GM19239 (cell line): ENCODE measurements at places on chromosomes 12 and 14.

DNA sequence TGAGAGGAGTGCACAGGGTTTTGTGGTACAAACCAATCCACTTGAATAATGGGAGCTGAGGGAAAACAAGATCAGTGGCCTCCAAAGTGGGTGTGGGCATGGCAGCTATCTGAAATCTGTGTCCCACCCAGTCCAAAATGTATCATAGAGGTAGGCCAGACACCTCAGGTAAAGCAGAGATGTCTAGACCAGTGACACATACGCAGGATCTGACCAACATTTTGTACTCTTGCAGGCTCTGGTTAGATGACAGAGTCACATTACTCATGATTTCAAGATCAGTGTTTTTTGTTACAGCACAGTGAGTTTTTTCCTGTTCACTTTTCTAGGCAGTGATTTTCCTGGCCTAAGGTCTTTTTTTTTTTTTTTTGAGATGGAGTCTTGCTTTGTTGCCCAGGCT is 211.8 kb downstream of the PCNX1 start:
- DNase-seq: no peak

- no peak for DNase-seq
These were observed 409.6 kb downstream of the APAF1 start for GRCh38 chr12:99054601-99055128.

GRCh38 chr12:82862069-82862841 is 175.5 kb downstream of the TMTC2 start:
- no peak for DNase-seq

- DNase-seq: no peak
These were observed 974.3 kb downstream of the VRK1 start for GRCh38 chr14:97771340-97772045.

DNA sequence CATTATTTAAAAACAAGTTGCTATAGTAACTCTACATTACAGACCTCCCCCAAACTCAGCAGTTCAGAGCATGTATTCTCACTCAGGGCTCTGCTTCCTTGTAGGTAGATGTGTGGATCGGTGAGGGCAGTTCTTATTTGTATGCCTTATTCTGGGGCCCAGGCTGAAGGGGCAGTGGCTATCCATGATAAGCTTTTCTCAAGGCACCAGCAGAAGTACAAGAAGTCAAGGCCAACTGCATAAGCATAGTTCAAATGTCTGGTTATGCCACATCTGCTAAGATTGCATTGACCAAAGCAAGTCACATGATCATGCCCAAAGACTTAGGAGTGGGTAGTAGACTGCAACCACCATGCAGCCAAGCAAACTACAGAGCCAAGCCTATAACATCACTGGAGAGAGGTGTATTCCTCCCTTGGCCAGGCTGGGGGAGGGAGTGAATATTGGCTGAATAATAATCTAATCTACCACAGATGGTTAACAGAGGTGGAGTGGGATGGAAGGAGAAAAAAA is 4.6 kb downstream of the PSEN1 start:
- DNase-seq: no peak

DNA sequence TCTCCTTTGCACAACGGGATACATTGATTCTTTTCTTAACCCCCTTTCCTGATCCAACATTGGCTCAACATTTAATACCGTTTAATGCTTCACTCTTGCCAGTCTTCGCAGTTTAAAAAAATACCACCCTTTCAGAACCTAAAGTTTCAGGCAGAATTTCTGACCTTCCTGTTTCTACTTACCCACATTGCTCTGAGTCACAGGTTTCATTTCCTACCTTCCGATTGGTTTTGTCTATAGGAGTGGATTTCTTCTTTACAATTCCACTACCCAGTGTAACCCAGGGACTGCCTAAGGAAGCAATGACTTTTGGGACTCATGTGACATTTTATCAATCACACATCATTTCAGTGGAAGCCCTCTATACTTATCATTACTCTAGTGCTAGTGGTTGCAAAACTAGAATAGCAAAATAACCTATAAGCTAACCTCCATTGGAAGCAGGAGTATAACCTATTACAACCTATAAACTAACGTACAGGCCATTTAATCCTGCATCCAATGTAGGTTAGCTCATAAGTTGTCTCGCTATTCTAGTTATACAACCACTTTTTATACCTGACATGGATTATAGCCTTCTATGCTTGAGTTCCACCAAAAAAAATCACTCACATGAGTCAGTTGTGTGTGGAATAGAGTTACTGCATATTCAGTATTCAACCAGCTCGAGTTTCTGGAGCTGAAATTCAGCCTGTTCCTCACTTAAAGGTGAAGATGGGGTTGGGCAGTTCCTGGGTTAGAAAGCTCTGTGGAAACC is 64.9 kb upstream of the KITLG start:
- no peak for DNase-seq

GRCh38 chr14:100981809-100982208 is 78.3 kb upstream of the RTL1 start:
- DNase-seq: no peak

DNA sequence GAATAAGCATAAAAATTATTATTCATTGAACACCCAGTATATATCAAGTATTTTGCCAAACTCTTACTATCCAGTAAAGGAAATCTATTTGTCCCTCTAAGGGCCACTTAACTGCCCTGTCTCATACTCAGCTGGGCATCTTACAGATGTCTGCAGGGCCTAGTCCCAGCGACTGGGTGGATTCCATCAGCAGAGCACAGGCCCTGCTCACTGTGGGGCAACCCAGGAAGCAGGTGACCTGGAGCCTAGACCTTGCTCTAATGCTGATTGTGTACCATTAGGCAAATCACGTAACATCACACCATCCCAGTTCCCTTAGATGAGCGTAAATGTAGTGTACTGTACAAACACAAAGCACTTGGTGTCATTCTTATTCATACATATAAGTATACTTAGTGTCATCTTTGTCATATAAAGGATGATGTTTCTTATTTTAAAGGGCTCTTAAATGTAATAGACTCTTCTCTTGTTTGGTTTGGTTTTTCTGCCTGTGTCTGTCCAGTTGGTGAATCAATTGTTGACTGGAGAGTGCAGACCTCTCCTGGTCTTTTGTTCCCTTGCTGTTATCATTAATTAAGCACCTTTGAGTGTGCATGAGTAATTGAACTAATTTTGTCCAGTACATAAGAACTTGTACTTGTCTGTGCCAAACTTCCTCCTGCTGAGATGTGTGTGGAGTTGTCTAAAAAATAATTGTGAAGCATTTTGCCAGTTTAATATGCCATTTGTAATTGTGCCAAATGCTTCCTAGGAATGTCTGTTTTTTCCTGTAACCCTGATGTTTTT is 49.3 kb downstream of the RAB35 start:
- no peak for DNase-seq

DNA sequence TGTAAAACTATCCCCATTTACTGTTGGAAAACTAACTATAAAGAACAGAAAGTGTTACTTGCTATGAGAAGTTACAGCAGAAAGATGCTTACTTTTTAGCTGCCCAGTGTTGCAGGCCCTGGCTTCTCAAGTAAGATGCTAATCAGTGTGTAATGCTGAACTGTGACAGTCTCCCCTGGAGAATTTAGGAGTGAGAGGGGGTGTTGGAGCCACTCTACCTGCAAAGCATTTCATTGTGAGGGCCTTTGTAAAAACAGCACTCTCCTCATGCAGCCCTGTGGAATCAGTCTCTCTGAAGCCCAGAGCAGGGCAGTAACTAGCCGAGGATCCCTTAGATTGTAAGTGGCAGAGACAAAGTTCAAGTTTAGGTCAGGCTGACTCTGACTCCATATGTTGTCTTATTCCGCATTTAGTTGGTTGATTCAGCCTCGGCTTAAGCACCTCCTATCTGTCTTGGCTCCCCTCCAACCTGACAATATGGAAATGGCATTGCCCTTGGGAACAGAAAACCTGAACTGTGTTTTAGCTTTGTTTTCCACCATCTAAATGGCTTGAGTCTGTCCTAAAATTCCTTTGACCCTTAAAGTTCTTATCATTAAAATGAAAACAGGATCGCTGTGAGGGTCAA is 141.3 kb downstream of the PRKCH start:
- no peak for DNase-seq

GRCh38 chr12:24888813-24889212 is 60.1 kb downstream of the BCAT1 start:
- DNase-seq: no peak

GRCh38 chr12:107417004-107417403 is 268.6 kb upstream of the PWP1 start:
- DNase-seq: no peak

DNA sequence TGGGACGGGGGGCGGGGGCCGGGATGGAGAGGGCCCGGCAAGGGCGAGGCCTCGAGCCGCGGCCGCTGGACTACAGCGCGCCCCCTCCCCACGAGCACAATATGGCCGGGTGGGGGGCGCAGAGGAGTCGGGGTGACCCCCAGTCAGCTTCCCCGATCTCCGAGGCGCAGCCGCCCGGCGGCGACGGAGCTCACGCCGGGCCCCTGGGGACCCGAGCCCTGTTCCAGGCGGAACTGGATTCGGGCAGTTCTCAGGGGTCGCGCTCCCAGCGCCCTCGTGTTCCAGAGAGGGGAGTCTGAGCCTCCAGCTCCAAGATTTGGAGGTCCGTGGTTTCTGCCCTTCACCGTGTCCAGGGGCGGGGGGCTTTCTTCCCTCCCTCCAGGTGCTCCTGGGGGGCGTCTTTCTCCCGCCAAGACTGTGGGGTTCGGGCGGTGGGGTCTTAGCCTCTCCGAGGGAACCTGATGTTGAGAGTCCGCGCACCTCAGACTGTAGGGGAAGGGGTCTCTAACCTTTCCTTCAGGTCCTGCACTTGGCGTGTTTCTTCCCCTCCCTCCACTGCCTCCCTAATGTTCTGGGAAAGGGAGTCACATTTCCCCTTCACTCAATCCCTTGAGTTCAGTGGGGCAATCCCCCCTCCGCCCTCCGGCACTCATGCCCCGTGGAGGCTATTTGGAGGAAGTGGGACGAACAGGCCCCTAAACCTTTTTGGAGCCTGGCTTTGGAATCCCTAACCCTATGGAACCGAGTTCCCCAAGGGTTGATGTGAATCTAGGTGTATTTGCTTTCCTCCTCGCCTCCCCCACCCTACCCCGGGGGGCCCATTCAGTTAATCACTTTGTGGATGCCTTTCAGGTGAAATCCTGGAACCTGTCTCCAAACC is 584 bp downstream of the ACVR1B start:
- DNase-seq: no peak

GRCh38 chr12:93853698-93854478 is 176.7 kb downstream of the CRADD start:
- no peak for DNase-seq

DNA sequence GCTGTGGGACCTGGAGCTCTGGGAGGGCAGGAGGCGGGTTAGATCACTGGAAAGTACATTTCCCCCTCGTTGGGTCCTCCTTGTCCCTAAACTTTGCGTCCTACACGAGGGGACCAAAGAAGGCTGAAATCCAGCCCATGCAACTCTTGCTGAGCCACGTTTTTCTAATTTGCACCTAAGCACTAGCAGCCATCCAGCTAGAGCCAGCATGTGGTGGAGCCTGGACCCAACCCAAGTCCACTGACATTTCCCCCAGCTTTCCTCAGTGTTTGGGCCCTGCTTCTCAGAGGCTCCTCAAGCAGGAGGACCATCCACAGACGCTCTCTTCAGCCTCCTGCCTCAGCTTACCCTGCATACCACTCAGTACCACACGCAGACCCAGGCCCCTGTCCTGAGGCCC is 49.7 kb downstream of the TSPAN11 start:
- DNase-seq: no peak

DNA sequence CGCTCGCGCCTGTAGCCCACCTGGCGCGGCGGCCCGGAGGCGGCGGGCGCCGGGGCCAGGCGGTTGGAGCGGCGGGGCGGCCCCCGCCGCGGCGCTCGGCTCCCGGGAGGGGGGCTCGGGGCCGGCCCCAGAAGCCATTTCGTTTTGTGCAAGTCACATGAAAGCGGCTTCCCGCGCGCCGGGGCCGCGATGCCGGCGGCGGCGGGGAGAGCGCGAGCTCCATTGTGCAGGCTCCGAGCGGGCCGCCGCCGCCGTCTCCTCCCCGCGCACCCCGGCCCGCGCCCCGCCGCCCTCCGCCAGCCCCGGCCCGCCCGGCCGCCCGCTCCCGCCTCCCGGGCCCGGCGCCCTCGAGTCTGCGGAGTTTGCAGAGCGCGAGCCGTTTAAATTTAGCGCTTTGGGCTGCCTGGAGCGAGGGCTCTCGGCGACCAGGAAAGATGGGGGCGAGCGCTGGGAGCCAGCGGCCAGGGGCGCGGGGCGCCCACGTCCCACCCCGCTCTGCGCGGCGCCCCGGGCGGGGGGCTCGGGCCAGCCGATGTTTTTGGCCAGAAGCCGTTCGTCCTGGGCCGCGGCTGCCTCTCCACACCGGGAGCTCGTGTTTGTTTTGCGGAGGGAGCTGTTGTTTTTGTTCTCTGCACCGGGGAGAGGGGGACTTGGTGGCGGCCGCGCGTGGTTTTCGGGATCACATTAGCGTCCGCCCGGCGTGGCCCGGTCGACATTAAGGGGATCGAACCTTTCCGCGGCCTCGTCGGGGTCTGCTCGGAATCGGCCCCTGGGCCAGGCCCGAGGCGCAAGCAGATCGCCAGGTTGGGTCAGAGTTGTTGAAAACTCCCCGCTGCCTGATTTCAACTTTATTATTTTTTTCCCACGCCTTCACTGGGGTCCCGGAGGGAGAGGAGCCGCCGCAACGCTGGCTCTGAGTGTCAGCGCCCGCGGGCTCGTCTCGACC is 982 bp downstream of the BCL7A start:
- no peak for DNase-seq

DNA sequence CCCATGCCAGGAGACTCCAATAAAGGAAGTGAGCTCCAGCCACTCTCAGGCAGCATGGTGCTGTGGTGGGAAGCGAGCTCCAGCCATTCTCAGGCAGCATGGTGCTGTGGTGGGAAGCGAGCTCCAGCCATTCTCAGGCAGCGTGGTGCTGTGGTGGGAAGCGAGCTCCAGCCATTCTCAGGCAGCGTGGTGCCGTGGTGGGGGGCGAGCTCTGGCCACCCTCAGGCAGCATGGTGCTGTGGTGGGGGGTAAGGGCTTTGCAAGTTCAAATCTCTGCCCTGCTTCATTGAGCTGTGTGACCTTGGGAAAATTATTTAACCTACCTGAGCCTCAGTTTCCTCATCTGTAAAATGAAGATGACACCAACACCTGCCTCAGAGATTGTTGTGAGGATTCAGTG is 975.1 kb downstream of the BCL11B start:
- DNase-seq: no peak

DNA sequence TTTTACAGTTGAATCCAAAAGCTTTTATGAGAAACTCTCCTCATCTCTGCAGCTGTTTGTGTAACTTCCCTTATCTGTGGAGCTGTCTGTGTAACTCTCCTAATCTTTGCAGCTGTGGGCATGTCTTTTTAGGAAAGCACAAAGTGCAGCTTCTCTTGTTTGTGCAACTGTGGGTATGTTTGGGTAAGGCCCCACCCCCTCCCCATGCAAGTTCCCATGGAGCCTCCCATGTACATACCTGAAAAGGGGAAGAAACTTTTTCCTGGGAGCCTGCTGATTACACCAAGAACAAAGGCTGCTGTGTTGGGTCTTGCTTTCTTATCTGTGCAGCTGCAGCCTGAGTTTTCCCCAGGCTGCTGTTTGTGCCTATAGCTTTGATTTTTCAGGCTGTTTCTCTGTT is 42.7 kb upstream of the CDKN3 start:
- DNase-seq: no peak

- no peak for DNase-seq
These were observed 16.6 kb upstream of the SFSWAP start for GRCh38 chr12:131694116-131694838.

GRCh38 chr12:24507827-24508226 is 441.1 kb downstream of the BCAT1 start:
- no peak for DNase-seq

- no peak for DNase-seq
These were observed 210.1 kb downstream of the SLC41A2 start for GRCh38 chr12:104747955-104748354.
